Left colon (tissue), 2 donors: ENCODE measurements at places on chromosomes 2 and 18. TPM values are rescaled to one million over a fixed set of nuclear protein-coding genes. Genes with fewer than 3 reads are reported as not detected.

NT5C1B gene
- not detected for total RNA-seq

SERPINB3 gene
- not detected for total RNA-seq

RAB6C gene
- total RNA-seq = not detected

IL18RAP gene
- 2.4 TPM for total RNA-seq

DNAJC5G gene
- total RNA-seq = not detected

GAREM1 gene
- total RNA-seq = 21.9 TPM

CASP8 gene
- total RNA-seq = 48.8 TPM

KIAA2012 gene
- not detected for total RNA-seq

SCN9A gene
- 13.4 TPM for total RNA-seq

VWC2L gene
- total RNA-seq = not detected

CDCA7 gene
- total RNA-seq = 28.3 TPM

CYRIA gene
- total RNA-seq = 6.4 TPM

SRBD1 gene
- 14.6 TPM for total RNA-seq

RRM2 gene
- 15.8 TPM for total RNA-seq

DNAH7 gene
- 2.6 TPM for total RNA-seq

ERFE gene
- total RNA-seq = 0.45 TPM

KCNK3 gene
- 0.79 TPM for total RNA-seq

MROH2A gene
- total RNA-seq = 0.24 TPM

TUBB8B gene
- total RNA-seq = 0.34 TPM

CAPN14 gene
- 0.09 TPM for total RNA-seq

NCOA1 gene
- 34.2 TPM for total RNA-seq
